Stimulated activated CD8-positive, alpha-beta memory T cell treated with anti-CD3 and anti-CD28 coated beads, Interleukin-15, amount 100 ng/mL, for 4 hours (primary cell): ENCODE measurements at places on chromosomes 4 and X.

- DNase-seq = no peak
Observed at GRCh38 chr4:48244665-48245064, 25.0 kb downstream of the TEC start.

GRCh38 chr4:101264993-101265815, 82.1 kb downstream of the PPP3CA start:
- no peak for DNase-seq

DNA sequence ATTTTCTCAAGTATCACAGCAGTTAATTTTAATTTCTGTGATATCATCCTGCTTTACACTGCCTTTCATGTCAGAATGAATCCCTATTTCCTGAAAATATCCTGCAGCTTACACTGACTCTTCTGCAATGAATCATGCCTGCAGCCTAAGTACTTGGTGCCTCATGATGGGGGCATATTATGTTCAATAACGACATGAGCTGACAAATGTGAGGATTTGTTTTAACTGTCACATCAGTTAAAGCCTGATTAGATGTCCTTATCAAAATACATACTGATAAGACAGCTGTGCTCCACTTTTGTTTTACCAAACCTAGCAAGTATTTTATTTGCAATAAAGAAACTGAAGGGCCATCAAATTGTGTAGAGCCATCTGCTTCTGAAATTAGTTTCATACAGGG, 359.9 kb upstream of the AGA start:
- DNase-seq = no peak

- DNase-seq = no peak
Observed at GRCh38 chrX:46694549-46694948, 64.4 kb downstream of the SLC9A7 start.

DNA sequence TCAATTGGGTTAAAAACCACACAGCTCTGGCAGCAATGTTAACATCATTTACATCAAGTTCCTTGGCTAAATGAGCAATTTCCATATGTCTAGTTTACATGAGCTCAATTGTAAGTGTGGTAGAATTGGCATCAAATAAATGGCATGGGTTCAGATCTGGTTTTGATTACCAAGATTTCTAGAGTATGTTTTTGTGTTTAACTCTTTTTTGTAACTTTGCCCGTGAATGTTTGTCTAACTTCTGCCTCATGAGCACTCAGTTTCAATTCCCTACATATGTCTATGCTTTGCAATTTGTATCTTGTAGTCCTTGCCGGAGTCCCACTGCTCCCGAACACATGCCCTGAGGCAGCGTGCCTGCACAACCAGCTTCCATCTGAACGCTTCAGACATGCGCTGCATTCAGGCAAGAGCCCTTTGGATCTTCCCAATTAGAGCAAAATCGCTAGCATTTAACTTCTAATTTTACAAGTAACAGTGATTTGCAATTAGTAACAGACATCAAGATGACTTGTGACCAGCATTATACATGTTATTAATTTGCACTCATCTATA, 644.4 kb downstream of the TRIML1 start:
- no peak for DNase-seq

DNA sequence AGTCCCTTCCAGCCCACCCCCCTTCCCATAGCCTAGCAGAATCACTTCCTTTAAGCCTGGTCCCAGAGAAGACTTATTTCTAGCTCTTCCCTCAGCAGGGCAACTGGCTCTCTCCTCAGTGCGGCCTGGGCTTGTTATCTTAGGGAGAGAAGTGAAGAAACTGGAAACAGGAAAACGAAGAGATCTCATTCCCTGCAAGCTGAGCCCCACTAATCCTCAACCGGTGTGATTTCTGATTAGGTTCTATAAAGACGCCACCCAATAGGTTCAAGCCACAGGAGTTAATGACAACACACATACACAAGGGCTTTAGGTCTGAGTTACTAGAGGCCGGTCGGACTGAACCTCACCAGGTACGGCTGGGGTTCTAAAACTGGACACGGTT, 3.2 kb downstream of the GSX2 start:
- no peak for DNase-seq

- no peak for DNase-seq
Observed at GRCh38 chr4:181855307-181855706, 387.9 kb upstream of the TENM3 start.

- DNase-seq = no peak
Observed at GRCh38 chr4:121003863-121004262, 68.5 kb downstream of the NDNF start.

DNA sequence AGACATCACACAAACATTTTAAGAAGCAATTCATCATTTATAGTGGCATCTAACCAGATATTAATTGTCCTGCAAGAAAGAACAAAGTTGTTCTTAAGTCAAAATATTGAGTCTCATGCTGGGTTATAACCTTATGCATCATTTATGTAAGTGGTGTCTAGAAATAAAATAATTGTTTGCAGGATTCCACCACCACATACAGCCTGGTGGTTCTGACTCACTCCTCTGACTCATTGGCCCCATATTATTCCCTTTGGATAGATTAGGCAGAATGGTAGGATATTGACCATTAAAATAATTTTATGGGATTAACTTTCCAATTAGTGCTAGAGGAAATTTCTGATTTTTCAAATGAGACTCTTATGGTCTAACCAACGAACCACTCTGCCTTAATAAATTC, 384.5 kb downstream of the GRXCR1 start:
- DNase-seq = no peak

- DNase-seq = no peak
Observed at GRCh38 chr4:87848622-87849351, 16.0 kb downstream of the MEPE start.
